ENCODE measurements at places on chromosomes 16 and 17.

- DNase-seq = no peak
These were observed 96.1 kb upstream of the CBX4 start for GRCh38 chr17:79935197-79935885.

DNA sequence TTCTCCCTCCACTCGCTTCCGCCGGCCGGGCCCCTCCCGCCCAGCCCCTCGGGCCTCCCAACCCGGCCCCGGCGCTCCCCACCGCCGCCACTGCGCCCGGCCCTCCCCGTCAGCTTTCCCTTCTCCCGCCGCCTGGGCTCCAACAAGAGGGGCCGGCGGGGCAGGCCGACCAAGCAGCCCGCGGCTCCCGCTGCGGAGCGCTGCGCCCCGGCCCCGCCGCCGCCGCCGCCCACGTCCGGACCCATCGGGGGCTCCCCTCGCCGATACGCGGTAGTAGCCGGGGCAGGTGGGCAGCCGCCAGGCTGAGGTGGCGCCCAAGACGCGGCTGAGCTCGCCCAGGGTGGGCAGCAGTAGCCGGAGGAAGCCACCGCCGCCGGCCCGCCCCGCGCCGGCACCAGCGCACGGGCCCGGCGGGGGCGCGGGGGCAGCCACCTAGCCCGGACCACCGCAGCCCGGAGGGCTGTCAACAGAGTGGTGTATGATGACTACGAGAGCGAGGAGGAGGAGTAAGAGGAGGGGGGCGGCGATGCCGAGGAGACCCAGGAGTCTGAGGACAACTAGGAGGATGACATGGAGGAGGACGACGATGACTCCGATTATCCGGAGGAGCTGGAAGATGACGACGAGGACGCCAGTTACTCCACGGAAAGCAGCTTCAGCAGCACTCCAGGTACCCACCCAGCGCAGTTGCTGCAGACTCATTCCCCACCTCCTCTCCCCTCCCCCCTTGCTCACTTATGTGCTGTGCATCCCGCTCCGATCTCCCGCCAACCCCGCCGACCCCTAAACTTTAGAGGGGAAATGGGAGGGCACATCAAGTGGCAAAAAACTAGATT lies 498 bp downstream of the LRRC37B start:
- peak; percentile 26 for DNase-seq

DNA sequence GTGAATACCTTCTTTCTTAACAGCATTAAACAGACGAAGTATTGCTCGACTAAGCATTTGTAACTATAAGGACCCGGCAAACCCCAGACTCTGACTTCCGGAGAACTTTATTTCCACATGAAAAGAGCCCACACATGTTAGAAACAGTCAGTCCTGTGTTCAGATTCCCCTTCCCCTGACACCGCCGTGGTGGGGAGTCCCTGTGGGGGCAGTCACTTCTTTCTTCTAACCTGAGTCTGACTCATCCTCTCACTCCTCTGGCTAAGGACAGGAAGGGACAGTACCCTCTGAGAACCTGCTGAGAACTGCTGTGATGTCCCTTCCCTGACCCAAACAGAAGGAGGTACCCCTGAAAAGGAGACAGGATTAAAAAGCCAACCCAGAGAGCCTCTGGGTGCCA lies 165.1 kb downstream of the XYLT1 start:
- DNase-seq = no peak

- no peak for DNase-seq
These were observed 335.3 kb downstream of the SNX29 start for GRCh38 chr16:12311877-12312276.

- no peak for DNase-seq
These were observed 46.7 kb downstream of the USP22 start for GRCh38 chr17:20995873-20996723.

- no peak for DNase-seq
These were observed 118.1 kb downstream of the NLK start for GRCh38 chr17:28160610-28161009.

DNA sequence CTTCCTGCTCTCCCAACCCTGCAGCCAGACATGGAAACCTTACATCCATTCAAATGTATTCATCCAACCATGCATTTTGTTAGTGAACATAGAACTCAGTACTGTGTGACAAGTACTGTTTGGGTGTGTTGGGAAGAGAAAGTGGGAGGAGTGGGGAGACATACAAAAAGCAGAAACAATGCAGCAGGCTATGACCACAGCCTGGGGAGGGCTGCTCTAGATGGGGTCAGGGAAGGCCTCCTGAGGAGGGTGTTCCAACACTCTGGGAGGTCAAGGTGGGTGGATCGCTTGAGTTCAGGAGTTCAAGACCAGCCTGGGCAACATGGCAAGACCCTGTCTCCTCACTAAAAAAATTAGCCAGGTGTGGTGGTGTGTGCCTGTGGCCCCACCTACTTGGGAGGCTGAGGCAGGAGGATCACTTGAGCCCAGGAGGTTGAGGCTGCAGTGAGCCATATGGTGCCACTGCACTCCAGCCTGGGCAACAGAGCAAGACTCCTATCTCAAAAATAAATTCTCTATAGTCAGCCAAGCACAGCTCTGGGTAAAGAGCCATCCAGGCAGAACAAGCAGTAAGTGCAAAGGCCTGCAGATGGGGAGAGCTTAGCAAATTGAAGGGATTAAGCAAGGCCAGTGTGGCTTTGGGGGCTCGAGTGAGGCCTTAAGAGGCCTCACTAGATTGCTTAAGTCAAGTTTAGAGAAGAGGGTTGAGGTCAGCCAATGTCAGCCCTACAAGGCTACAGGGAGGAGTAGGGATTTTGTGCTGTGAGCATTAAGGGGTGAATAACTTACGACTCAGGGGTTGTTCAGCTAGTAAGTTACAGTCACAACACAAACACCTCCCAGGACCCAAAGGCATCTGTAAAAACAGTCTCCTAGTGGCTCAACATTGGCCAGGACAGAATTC lies 5.5 kb downstream of the SLC13A2 start:
- no peak for DNase-seq

DNA sequence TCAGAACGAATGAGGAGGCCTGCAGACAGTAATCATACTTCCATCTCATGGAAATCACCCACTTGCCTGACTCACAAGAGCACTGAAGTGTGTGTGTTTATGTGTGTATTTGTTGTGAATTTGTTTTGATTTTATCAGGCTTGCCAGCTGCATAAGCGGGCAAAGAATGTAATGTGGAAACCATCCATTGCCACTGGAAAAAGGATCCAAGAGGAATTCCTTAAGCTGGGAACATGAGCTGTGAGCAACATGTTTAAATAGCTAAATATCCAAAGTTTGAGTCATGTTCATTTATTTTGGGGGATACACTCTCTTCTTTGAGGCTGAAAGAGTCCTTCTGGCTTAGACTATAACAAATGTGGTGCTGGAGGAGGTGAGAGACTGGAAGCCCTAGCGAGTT lies 198.4 kb upstream of the TBX2 start:
- DNase-seq = peak; percentile 71

DNA sequence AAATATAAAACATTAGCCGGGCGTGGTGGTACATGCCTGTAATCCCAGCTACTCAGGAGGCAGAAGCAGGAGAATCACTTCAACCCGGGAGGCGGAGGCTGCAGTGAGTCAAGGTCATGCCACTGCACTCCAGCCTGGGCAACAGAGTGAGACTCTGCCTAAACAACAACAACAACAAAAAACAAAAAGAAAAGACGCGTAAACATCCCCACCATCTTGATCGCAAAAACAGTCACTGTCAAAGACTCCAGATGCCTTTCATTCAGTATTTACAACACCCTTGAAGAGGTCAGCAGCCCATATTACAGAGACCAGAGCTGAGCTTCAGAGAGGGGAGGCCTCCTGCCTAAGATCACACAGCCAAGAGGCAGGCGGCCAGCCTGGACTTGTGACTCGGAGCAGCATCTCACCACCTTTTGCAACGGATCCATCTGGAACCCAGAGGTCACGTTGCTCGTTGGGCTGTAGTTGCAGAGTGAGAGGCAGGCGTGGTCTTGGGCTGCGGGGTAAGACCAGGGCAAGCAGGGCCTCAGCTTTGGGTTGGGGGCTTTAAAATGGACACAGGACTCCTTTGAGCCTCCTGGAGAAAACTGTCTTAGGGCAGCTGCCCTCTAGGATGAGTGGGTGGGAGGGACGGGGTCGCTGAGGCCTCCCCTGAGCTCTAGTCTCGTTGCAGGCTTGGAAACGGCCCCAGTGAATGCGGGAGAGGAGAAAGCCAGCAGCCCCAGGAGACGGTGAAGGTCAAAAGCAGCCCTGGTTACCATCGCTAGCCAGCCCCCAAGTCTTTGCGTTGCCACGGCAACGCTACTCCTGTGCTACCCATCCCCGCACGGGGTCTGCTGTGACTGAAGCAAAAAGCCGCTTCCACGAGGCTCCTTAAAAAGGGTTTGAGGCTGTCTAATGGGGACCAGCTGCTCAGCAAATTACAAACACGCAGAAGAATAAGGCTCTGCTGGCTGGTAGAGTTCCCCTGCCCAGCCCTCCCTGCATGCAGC lies 26.1 kb downstream of the LGALS3BP start:
- DNase-seq = no peak

DNA sequence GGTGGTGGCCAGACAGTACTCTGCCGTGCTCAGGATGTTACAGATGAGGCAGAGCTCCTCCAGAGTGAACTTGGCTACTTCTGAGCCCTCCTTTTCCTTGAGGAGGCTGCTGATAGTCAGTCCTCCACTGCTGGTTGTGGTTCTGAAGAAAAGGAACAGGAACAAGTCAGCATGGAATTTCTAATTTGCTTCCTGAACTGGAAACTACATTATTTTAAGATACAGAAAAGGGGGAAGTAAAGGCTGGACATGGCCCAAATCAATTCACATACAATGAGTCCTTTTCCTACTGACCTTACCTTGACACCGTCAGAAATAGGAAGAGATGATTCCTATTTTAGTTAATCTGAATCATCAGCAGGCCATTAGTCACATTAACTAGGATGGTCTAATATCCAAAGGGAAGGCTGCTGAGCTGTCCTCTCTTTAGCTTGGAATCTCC lies 154.2 kb downstream of the VPS53 start:
- peak; percentile 31 for DNase-seq

DNA sequence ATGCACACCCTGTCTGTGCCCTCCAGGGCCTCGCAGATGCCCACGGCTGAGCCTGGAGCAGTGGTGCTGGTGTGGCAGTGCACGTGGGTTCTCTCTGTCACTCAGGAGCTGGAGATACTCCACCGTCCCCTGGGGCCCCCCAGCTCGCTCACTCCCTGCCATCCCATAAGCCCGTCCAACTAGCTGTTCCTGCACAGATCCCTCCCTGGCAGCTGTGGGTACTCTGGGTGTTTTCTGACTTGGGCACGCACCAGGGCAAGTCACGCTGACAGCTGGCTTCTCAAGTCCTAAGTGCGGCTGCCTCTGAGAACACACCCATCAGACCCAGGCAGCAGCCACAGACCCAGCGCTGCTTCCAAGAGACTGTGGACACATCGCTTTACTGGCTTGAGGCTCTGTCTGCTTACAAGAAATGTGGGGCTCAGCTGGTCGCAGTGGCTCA lies 25.4 kb upstream of the ITGB4 start:
- no peak for DNase-seq

DNA sequence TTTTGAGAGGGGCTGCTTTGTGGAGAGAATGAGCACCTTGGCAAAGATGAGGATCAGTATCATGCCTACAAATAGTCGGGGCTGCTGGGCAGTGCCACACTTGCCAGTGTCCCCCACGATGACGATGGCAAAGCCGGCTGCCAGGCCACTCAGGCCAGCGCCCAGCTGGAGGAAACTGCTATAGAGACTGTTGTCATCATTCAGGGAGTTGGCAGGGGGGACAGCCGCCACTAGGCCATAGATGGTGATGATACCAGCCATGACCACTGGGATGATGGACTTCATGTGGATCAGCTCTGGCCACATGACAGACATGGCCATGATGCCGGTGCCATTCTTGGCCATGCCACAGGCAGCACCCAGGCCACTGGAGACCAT lies 23.8 kb downstream of the MINK1 start:
- DNase-seq = no peak

- no peak for DNase-seq
These were observed 20.5 kb upstream of the ITGA3 start for GRCh38 chr17:50035421-50035879.

GRCh38 chr16:15928261-15929104 lies 20.9 kb upstream of the ABCC1 start:
- DNase-seq = no peak

DNA sequence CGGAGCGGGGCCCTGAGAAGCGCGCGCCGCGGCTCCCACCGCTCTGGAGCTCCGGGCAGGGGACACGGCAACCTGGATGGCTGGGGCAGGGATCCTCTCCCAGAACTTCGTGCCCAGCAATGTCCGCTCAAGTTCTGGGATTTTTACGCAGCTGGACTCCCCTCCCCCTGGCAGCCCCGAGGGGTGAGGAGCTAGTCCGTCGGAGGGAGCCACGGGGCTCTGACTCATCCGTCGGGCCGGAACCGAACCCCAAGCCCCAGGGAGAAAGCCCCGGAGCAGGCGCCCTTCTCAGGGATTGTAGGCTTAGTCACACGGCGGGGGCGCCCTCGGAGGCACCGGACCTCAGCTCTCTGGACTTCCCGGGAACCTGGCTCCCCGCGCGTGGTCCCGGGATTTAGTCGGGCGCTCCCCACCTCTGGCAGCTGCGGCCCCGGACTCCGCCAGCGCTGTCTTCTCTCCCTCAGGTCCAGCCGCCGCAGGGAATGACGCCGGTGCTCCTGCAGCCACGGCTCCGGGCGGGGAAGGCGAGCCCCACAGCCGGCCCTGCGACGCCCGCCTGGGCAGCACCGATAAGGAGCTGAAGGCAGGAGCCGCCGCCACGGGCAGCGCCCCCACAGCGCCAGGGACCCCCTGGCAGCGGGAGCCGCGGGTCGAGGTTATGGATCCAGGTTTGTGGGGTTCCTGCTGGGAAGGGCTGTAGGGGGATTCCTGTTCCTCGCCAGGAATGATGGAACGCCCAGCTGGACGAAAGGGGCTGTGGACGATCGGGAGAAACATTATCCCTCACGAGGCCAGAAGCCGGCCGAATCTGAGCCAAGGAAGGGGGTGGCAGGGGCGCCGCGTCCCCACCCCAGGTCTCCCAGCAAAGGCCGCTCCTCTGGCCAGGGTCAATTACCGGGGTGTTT lies 830 bp downstream of the SPHK1 start:
- peak; percentile 66 for DNase-seq

- no peak for DNase-seq
These were observed 33.2 kb upstream of the STH start for GRCh38 chr17:45965812-45966211.

- peak; percentile 54 for DNase-seq
These were observed 69.8 kb downstream of the NXN start for GRCh38 chr17:909642-910323.

GRCh38 chr16:1876468-1876867 lies 4.5 kb upstream of the MEIOB start:
- no peak for DNase-seq

DNA sequence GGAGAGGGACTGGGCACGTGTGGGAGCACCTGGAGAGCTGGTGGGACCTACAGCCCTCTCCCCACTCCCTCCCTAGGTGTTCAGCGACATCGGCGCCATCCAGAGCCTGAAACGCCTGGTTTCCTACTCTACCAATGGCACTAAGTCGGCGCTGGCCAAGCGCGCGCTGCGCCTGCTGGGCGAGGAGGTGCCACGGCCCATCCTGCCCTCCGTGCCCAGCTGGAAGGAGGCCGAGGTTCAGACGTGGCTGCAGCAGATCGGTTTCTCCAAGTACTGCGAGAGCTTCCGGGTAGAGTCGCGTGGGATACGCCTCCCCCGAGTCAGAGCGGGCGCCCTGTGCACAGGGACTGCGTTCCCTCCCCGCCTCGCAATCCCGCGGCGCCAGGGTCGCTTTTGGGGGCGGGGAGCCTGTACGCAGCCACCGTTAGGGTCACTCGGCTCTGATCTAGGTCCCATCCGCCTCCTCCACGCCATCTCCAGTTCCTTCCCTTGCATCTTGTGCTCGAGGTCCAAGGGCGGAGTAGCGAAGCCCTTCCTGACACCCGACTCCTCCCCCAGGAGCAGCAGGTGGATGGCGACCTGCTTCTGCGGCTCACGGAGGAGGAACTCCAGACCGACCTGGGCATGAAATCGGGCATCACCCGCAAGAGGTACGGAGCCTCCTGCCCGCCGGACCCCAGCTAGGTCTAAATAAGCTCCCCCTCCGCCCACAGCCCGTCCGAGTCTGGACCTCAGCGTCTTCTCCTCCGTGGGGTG lies 13.0 kb downstream of the SARM1 start:
- DNase-seq = no peak
